Stimulated activated CD4-positive, alpha-beta T cell treated with anti-CD3 and anti-CD28 coated beads, Interleukin-2, amount 100 ng/mL, for 48 hours (primary cell): ENCODE measurements at places on chromosomes 5 and 9.

DNA sequence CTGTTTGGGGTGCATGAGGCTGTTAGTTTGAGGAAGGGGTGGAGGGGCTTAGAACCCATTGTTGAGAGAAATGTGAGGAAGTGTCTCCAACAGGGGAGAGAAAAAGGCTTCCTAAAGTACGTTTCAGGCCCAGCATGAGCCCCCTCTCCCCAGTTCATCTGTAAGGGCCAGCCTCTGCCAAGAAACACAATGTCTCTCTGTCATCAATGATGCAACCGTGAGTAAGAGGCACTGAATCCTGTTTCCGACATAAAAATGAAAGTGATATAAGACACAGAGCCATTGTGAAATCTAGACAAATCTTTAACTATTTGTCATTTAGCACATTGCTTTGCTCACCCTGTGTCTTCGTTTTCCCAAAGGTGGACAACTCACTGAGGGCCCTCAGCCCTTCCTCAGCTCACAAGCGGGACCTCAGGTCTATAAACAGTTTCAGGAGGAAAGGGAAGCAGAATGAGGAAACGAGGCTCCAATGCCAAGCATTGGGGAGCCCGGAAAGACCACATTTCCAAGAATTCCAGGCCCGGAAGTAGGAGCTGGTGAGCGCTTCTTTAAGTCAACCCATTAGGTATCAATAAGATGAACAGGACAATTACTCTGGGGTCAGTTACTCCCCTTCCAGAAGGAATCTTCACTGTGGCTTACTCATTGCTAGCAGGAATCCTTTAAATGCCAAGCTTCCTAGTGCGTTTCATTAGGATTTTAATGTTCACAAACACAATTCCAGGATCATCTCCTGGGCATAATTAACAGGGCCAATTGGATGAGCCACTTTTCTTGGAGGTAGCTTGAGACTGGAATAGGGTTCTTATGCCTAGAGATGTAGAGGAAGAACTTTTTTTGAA is 59.0 kb upstream of the KLF4 start:
- DNase-seq, result no peak

- DNase-seq, result no peak
These were observed 159.0 kb downstream of the NR2F1-AS1 start for GRCh38 chr5:93421987-93422401.

- no peak for DNase-seq
These were observed 354.6 kb downstream of the ZSWIM6 start for GRCh38 chr5:61686491-61687257.

DNA sequence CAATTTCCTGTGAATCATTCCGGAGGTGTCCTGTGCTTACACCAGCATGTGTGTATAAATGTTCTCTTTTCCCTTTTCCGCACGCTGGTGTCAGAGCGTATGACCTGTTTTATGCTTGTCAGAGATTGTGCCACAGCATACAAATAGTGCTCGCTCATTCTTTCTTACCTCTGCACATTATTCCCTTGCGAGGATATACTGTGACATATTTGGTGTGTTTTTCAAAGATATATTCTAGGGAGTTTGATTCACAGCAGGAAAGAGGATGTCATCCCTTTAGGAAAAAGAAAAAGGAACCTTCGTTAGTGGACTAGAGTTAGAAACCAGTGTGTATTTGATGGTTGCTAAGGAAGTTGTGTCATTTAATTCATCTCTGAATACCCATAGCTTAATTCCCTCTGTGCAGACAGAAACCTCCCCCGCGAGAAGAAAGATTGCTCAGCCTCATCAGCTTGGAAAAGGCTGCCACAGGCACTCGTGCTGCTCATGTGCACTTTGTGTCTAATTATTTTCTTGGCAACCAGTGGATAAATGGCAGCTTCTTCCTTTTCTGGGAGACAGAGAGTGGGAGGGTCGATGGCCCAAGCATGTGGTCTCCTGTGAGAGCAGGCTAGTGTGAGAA is 14.7 kb upstream of the CCIN start:
- DNase-seq, result no peak

- DNase-seq, result no peak
These were observed 326.7 kb upstream of the ZNF608 start for GRCh38 chr5:125073090-125073489.

GRCh38 chr5:154972476-154973080 is 31.7 kb downstream of the MRPL22 start:
- DNase-seq, result no peak

- DNase-seq, result no peak
These were observed 29.9 kb downstream of the NSD1 start for GRCh38 chr5:177163500-177163899.

DNA sequence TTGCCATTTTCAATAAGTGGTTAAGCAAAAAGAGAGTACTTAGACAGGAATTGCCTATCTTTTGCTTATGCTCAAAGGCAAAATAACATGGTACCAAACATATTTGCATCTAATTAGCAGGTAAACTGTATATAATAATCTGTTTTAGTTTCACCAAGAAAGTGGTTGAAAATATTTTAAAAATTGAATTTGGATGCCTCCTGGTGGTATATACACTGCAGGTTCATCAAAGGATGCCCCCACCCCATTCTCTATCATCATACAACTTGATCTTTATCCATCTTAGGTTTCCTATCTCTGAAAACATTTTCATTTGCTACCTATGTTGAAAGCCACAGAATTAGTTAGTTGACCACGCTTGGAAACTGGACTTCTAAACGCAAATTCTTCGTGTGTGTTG is 47.0 kb upstream of the MROH2B start:
- no peak for DNase-seq

DNA sequence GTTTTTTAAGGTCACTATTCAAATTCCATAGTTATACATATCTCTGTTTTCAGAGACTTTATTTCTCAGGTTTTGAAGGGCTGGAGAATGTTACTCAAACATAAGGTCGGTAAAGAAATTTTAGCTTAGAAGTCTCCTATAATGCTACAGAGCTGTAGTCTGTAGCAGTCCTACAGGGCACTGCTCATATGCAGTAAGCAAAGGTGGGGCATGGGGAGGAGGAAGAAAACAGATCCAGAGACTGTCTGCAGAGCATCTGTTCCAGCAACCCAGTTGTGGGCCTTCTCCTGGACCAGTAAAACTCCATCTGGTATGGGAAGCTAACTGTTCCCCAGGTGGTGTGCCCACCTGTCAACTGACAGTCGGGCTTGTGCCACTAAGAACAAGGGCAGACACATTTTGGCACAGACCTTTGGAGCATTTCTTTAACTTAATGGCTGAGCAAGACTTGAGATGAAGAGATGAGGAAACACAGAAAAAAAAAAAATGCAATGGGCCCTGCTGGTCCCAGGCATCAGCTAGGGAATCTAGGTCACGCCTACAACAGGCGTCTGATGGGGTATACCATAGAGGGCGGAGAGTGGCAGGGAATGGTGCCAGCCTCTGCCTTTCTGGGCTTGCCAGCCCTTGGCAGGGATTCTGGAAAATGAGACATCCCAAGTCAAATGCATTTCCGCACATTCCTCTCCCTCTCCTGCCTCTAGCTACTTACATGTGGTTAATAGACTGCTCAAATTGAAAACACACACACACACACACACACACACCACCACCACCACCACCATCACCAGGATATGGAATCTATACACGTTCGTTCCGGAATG is 218.9 kb downstream of the ARL15 start:
- no peak for DNase-seq

GRCh38 chr9:122348288-122348777 is 22.5 kb upstream of the PTGS1 start:
- DNase-seq, result no peak

- no peak for DNase-seq
These were observed 423.7 kb downstream of the ANXA1 start for GRCh38 chr9:73575101-73576060.

GRCh38 chr5:139743804-139744203 is 51.8 kb upstream of the PSD2 start:
- no peak for DNase-seq

DNA sequence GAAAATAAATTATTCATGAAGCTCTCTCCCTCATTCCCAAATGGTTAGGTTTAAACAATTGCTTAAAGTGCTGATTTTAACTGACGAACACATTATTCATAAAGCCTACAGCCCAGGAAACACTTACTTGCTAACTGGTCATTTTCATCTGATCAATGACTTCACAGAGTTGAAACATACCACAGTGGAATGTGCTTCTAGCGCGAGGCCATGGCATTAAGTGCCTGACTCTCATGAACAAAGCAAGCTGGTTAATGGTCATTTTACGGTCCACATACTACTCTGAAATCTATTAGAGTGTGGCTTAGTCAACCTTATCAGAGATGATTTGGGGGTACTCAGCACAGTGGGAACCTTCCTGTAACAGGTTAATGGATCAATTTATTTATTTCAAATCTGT is 114.6 kb downstream of the MED27 start:
- no peak for DNase-seq

- no peak for DNase-seq
These were observed 1.3 kb downstream of the SCGB3A1 start for GRCh38 chr5:180589771-180590542.
